Naive thymus-derived CD8-positive, alpha-beta T cell (primary cell): ENCODE measurements at places on chromosomes 4 and X.

DNA sequence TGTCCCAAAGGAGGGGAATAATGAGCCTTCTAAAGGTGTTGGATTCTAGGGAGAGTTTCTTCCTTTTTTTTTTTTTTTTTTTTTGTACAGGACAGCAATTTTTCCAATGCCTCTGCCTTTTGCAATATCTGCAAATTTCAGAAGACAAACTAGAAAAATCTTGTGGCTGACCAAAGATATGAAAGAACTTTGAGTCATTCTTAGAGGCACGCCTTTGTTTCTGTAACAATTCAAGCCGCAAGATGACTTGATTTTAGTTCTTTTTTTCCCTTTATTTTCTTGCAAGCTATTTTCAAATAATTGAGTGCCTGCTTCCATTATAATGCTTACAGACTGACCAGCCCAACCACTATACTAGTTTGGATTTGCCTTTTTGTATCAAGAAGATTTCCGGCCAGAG lies 47.6 kb upstream of the UXT start:
- H3K4me1 ChIP-seq, result no peaks in the 10 kb centered on the region
- DNase-seq, result no peak
- peaks cover 6% of the 10 kb centered on the region for H3K27me3 ChIP-seq
- no peak overlapping the region for H3K4me3 ChIP-seq
- no peaks in the 10 kb centered on the region for H3K36me3 ChIP-seq

- no peaks in the 10 kb centered on the region for H3K4me1 ChIP-seq
- no peak overlapping the region for H3K27ac ChIP-seq
- H3K4me3 ChIP-seq, result no peak overlapping the region
- DNase-seq, result no peak
Observed at GRCh38 chr4:118047043-118047442, 12.8 kb downstream of the NDST3 start.

DNA sequence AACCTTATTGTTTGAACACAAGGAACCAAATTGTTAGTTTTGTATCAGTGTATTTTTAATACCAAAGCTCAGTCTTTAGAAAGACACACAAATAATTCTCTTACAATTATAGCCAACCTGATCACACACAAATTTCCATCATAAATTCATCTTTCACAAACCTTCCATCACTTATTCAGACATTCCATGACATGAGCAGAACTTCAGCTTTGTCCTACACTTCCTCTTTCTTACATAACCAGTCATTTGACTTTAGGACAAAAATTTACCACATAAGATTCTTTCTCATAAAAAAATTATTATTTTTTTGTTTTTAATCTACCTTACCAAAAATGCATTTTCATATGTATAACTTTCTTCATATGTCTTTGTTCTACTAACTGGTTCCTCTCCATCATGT lies 312.2 kb downstream of the GALNTL6 start:
- H3K4me3 ChIP-seq, result no peak overlapping the region
- H3K27ac ChIP-seq, result no peak overlapping the region
- no peaks in the 10 kb centered on the region for H3K36me3 ChIP-seq
- no peaks in the 10 kb centered on the region for H3K27me3 ChIP-seq

DNA sequence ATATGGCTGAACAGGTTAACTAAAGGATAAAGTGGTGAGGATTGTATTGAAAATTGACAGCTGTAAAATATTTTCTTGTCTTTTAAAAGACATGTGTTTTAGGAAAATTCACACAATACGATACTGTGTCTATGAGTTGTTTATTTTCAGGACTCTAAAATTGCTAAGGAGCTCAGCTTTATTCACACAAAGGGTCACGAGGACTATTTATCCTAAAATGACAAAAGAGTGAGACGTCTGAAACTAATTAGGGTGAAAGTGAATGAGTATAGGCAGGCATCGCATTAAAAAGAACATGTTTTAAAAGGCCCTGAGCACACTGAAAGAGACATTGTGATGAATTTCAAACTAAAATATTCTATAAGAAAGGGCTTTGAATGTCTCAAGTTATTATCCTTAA lies 304.7 kb downstream of the SH2D1A start:
- no peaks in the 10 kb centered on the region for H3K4me1 ChIP-seq
- H3K4me3 ChIP-seq, result no peak overlapping the region
- H3K36me3 ChIP-seq, result no peaks in the 10 kb centered on the region
- no peaks in the 10 kb centered on the region for H3K27me3 ChIP-seq
- DNase-seq, result no peak
- H3K27ac ChIP-seq, result no peak overlapping the region

GRCh38 chr4:15912236-15912635 lies 26.3 kb downstream of the FGFBP1 start:
- H3K27ac ChIP-seq, result no peak overlapping the region
- DNase-seq, result no peak
- no peak overlapping the region for H3K4me3 ChIP-seq
- no peaks in the 10 kb centered on the region for H3K4me1 ChIP-seq
- peaks cover 7% of the 10 kb centered on the region for H3K27me3 ChIP-seq

GRCh38 chr4:109648266-109648996 lies 54.8 kb downstream of the CASP6 start:
- peaks cover 8% of the 10 kb centered on the region for H3K36me3 ChIP-seq
- H3K27me3 ChIP-seq, result no peaks in the 10 kb centered on the region
- H3K27ac ChIP-seq, result peak overlapping the region; percentile 89
- peaks cover 44% of the 10 kb centered on the region for H3K4me1 ChIP-seq
- DNase-seq, result peak; percentile 67

- no peak for DNase-seq
- H3K27ac ChIP-seq, result no peak overlapping the region
- H3K27me3 ChIP-seq, result no peaks in the 10 kb centered on the region
- H3K36me3 ChIP-seq, result peaks cover 7% of the 10 kb centered on the region
- peaks cover 3% of the 10 kb centered on the region for H3K4me1 ChIP-seq
- H3K4me3 ChIP-seq, result no peak overlapping the region
Observed at GRCh38 chr4:3329887-3330286, 37.1 kb downstream of the RGS12 start.

DNA sequence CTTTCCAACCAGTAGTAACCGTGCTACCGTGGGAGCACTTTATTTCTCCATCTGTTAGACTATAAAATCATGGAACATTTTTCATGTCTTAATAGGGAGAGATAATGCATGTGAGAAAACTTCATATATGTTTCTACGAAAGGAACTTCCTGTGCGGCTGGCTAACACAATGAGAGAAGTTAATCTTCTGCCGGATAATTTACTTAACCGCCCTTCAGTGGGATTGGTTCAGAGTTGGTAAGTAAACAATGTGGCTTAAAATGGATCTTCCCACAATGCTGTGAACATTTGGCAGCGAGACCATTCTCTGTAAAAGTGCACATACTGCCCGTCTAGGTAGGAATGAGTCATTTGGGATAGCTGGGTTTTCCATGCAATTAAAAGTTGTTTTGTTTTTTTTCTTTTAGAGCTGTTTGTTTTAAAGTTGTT lies 29.6 kb downstream of the PDK3 start:
- H3K4me1 ChIP-seq, result peaks cover 46% of the 10 kb centered on the region
- H3K27me3 ChIP-seq, result no peaks in the 10 kb centered on the region
- peak overlapping the region; percentile 63 for H3K4me3 ChIP-seq
- peak overlapping the region; percentile 89 for H3K27ac ChIP-seq
- no peaks in the 10 kb centered on the region for H3K36me3 ChIP-seq

GRCh38 chr4:56330691-56331090 lies 56.6 kb downstream of the AASDH start:
- DNase-seq, result no peak
- H3K27ac ChIP-seq, result no peak overlapping the region
- no peaks in the 10 kb centered on the region for H3K36me3 ChIP-seq
- H3K4me1 ChIP-seq, result no peaks in the 10 kb centered on the region
- no peaks in the 10 kb centered on the region for H3K27me3 ChIP-seq

DNA sequence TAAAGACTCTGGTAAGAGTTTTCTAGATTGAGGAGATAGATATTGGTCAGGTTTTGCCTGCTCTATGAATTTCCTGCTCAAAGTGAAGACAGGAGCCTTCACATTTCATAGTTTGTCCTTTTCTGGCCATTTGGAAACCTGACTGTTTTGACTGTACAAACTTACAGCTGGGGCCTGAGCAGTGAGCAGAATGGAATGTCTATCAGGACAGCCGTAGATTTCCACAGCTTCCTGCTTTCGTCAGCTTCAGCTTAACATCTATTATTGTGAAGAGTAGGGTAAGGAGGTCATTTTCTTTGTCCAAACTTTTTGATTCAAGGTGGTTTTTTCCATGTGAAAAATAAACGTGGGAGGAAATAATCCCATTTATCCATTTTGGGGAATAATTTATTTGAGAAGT lies 124.3 kb upstream of the DIPK2B start:
- no peak overlapping the region for H3K27ac ChIP-seq
- no peaks in the 10 kb centered on the region for H3K27me3 ChIP-seq
- H3K4me3 ChIP-seq, result no peak overlapping the region
- no peak for DNase-seq
- H3K4me1 ChIP-seq, result no peaks in the 10 kb centered on the region

DNA sequence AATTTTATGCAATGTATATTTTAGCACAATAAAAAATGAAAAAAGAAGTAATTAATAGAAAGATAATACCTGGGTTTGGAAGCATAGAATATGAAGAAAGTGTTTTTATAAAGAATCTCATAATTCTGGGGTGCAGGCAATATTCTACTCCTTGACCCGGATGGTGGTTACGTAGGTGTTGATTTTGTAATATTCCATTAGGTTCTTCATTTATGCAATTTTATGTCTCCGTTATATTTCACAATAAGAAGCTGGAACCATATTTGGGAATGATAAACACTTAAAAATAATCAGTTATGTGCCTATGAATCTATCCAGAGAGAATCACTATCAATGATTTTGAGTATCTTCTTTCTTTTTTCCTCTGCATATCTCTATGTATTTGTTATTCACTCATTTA lies 38.5 kb downstream of the CHRNA9 start:
- H3K27ac ChIP-seq, result no peak overlapping the region
- H3K36me3 ChIP-seq, result no peaks in the 10 kb centered on the region
- no peak overlapping the region for H3K4me3 ChIP-seq

DNA sequence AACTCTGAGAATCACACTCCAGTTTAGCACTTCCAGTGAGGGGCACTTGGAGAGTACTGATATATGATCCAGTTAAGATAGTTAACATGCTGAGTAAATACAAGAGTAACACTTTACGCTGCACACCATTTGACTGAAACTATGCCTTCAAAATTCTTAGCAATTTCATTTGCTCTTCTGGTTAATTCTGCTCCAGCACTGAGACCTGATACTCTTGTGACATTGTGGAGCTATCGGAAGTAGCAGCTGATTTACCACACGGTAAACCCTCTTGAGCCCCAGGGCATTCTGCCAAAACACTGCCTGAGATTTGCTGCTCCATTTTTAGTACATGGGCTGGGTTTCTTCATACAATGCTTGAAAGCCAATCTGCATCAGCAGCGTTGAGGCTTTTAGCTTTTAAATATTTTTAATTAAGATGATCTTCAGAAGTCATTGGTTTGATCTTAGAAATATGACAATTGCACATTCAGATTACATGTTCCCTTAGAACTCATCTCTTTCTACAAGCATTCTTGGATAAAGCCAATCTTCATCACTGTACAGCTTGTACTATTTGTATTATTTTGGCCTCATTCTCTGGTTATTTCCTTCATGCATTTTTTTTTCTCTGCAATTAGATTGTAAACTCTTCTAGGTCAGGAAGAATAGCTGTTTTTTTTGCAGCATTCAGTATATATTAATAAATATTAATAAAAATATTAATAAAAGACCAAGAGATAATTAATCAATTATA lies 67.8 kb upstream of the ETNPPL start:
- no peak for DNase-seq
- peaks cover 7% of the 10 kb centered on the region for H3K27me3 ChIP-seq
- H3K4me1 ChIP-seq, result no peaks in the 10 kb centered on the region
- H3K27ac ChIP-seq, result no peak overlapping the region
- H3K36me3 ChIP-seq, result no peaks in the 10 kb centered on the region

- H3K4me1 ChIP-seq, result peaks cover 9% of the 10 kb centered on the region
- no peaks in the 10 kb centered on the region for H3K27me3 ChIP-seq
Observed at GRCh38 chr4:98530572-98530971, 127.8 kb downstream of the TSPAN5 start.

DNA sequence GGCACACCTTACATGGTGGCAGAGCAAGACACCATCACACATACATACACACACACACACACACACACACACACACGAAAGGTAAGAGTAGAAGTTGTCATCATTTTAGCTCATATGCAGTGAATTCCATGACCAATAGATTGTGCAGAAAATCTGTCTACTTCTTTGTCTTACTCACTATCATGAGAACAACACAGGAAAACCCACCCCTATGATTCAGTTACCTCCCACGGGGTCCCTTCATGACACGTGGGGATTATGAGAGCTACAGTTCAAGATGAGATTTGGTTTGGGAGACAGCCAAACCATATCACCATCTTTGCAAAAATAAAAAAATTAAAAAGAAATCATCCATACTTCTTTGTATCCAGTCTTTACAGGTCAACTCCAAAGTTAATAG lies 221.1 kb downstream of the BMPR1B start:
- H3K27ac ChIP-seq, result no peak overlapping the region
- H3K4me3 ChIP-seq, result no peak overlapping the region
- no peak for DNase-seq
- H3K27me3 ChIP-seq, result peaks cover 11% of the 10 kb centered on the region
- no peaks in the 10 kb centered on the region for H3K4me1 ChIP-seq

DNA sequence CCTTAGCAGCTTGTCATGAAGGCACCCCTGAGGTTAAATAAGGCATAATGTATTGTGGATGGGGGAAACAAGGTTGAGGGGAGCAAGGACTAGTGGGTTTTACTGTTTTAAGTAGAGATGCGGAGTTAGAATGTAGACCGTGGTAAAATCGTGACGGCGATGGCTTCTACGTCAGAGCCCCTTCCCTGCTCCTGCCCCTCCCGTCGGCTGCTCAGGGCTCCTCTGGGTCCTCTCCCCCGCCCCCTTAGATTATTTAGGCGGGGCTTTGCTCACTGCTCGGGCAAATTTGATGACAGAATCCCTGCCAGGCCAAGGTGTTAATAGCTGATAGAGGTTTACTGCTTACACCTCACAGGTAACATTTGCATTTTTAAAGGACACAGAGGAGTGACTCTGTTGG lies 2.3 kb downstream of the FRMPD3 start:
- DNase-seq, result no peak
- peak overlapping the region; percentile 58 for H3K4me3 ChIP-seq
- peaks cover 30% of the 10 kb centered on the region for H3K27me3 ChIP-seq
- peaks cover 24% of the 10 kb centered on the region for H3K4me1 ChIP-seq
- H3K36me3 ChIP-seq, result no peaks in the 10 kb centered on the region

DNA sequence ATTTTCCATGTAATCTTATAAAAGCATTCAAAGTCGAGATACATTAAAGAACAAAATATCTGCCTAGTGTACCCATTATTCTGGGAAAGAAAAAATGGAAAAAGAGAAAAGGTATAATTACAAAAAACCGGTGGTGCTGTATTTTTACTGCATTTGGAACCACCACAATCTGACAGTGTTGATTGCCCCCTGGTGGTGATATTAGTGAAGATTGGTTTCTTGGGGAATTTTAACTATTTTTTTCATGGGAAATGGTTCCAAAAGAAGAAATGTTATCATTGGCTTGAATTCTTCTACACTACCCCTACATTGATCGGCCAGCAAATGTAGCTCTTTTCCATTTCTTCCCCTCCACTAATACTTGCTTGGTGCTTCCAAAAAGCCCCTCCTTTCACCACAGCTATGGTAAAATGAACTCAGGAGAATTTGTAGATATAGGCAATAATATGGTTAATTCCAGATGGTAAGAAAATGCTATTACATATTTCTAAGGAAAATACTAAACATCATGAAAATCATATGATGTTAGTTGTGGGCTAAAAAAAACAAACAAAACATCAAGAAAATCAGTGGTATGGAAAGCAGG lies 50.0 kb downstream of the COX18 start:
- no peak overlapping the region for H3K4me3 ChIP-seq
- no peak overlapping the region for H3K27ac ChIP-seq
- H3K36me3 ChIP-seq, result no peaks in the 10 kb centered on the region
- DNase-seq, result peak; percentile 21
- H3K27me3 ChIP-seq, result no peaks in the 10 kb centered on the region
- H3K4me1 ChIP-seq, result no peaks in the 10 kb centered on the region

- H3K4me3 ChIP-seq, result no peak overlapping the region
- H3K27me3 ChIP-seq, result no peaks in the 10 kb centered on the region
- no peak for DNase-seq
- H3K36me3 ChIP-seq, result no peaks in the 10 kb centered on the region
- no peak overlapping the region for H3K27ac ChIP-seq
Observed at GRCh38 chrX:150313514-150313913, 49.6 kb upstream of the MAMLD1 start.
